Stomach (tissue), 19 donors: ENCODE measurements at places on chromosomes 4 and X. TPM values are rescaled to one million over a fixed set of nuclear protein-coding genes. Genes with fewer than 3 reads are reported as not detected.

The TMSB15C gene
- 0.62 TPM for polyA plus RNA-seq

The ADGRG2 gene
- polyA plus RNA-seq: 0.30 TPM

The NLGN3 gene
- polyA plus RNA-seq: 0.50 TPM

The KLHL4 gene
- 0.15 TPM for polyA plus RNA-seq

The FGF16 gene
- polyA plus RNA-seq: not detected

The SORCS2 gene
- polyA plus RNA-seq: 0.50 TPM

The JAKMIP1 gene
- 0.40 TPM for polyA plus RNA-seq

The SLIT2 gene
- polyA plus RNA-seq: 4.6 TPM

The SPATA4 gene
- 0.13 TPM for polyA plus RNA-seq

The CYLC1 gene
- not detected for polyA plus RNA-seq

The ZNF81 gene
- 1.3 TPM for polyA plus RNA-seq

The RHOXF2B gene
- not detected for polyA plus RNA-seq

The C4orf46 gene
- polyA plus RNA-seq: 2.0 TPM

The CCNG2 gene
- 14.1 TPM for polyA plus RNA-seq

The LRAT gene
- 0.12 TPM for polyA plus RNA-seq

The WDFY3 gene
- 5.4 TPM for polyA plus RNA-seq

The ZNF518B gene
- 4.6 TPM for polyA plus RNA-seq

The PDLIM3 gene
- polyA plus RNA-seq: 112 TPM

The SPON2 gene
- 40.6 TPM for polyA plus RNA-seq

The POU4F2 gene
- not detected for polyA plus RNA-seq

The DDIT4L gene
- 1.1 TPM for polyA plus RNA-seq

The UGT2B17 gene
- polyA plus RNA-seq: not detected

The CLNK gene
- polyA plus RNA-seq: not detected

The TCEAL5 gene
- polyA plus RNA-seq: 1.2 TPM

The QDPR gene
- 31.2 TPM for polyA plus RNA-seq

The TMSB15A gene
- polyA plus RNA-seq: 0.45 TPM

The BANK1 gene
- 0.44 TPM for polyA plus RNA-seq

The POF1B gene
- polyA plus RNA-seq: 4.8 TPM

The SNCA gene
- polyA plus RNA-seq: 6.6 TPM

The CT45A3 gene
- polyA plus RNA-seq: not detected

The INTU gene
- polyA plus RNA-seq: 8.9 TPM

The XAGE1A gene
- not detected for polyA plus RNA-seq

The APLN gene
- polyA plus RNA-seq: not detected

The TBC1D8B gene
- 2.1 TPM for polyA plus RNA-seq

The GPR173 gene
- polyA plus RNA-seq: 0.53 TPM

The GC gene
- polyA plus RNA-seq: 2.8 TPM

The PARM1 gene
- 5.1 TPM for polyA plus RNA-seq

The CXCL8 gene
- polyA plus RNA-seq: 6.9 TPM

The CT45A10 gene
- not detected for polyA plus RNA-seq

The FREM3 gene
- polyA plus RNA-seq: 0.03 TPM

The IL9R gene
- 0.25 TPM for polyA plus RNA-seq

The NEUROG2 gene
- polyA plus RNA-seq: not detected

The SPARCL1 gene
- polyA plus RNA-seq: 69.3 TPM

The FOXP3 gene
- polyA plus RNA-seq: not detected

The LUZP4 gene
- polyA plus RNA-seq: not detected

The BEND2 gene
- not detected for polyA plus RNA-seq
